Gastroesophageal sphincter (tissue), 4 donors: ENCODE measurements at places on chromosomes 5 and 9. TPM values are rescaled to one million over a fixed set of nuclear protein-coding genes. Genes with fewer than 3 reads are reported as not detected.
A peak's percentile ranks its signal among the peaks of the same experiment; 100 is the strongest.

Gene INSYN2B
- total RNA-seq, result not detected

Gene PCDHB3
- 2.1 TPM for total RNA-seq

Gene MRPL22
- total RNA-seq, result 20.6 TPM

Gene F2RL2
- 8.4 TPM for total RNA-seq

Gene BARHL1
- not detected for total RNA-seq

Gene OR1Q1
- total RNA-seq, result not detected

Gene ADAMTS2
- 14.8 TPM for total RNA-seq

DNA sequence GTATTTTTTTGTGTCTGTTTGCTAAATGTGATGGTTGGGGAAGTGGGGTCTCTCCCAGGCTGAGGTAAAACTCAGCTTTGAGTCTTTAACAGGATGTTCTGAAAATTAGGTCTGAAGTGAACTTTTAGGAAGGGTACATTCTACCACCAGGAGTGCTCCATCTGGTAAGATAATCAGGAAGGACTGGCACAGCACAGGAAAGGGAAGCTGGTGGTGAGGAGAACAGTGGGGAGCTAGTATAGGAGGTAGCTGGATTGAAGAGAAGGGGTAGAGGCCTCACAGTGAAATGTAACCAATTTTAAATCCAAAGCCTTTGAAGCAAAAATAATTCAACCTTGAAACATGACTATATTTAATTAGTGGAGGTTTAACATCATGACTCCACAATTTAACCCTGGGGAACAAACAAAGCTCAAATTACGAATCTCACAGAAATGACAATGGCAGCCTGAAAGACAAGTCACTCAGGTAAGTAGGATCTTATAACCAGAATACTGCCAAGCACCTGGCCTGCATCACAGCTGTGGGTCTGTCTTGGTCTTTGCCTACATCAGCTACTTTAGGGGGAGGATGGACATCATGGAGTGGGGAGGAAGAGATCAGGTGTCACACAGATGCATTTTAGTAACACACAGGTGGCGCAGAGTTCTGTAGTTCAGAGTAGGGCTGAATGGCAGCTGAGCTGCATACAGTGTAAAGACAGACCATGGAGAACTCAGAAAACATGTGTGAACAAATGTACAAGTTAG is 445.3 kb downstream of the DMRT2 start:
- ATAC-seq, result no peak

DNA sequence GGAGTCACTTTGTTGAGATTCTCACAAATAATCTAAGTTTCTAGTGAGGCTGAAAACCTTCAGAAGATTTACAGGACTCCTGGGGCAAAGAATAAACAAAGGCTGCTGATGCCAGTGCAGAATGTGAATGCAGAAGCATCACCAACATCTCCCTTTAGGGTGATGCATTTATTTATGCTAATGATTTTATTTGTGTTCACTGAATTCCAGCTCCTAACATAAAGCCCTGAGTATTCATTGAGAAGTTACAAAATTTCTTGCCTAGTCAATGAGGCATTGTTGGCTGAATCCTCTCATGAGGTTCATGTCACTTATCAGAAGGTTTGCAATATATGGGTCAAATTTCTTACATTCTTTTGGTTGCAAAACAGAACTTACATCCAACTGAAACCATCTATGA is 70.0 kb downstream of the GRIN3A start:
- no peak for ATAC-seq

DNA sequence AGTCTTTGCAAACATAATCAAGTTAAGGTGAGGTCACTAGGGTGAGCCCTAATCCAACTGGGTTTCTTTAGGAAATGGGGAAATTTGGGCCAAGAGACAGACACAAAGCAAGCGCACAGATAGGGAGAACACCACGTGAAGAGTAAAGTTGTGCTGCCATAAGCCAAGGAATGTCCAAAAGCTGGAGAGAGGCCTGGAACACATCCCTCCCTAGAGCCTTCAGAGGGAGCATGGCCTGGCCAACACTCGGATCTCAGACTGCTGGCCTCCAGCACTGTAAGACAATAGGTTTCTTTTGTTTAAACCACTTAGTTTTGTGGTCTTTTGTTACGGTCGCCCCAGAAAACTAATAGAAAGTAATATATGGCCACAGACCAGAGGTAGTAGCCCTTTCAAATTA is 8.1 kb upstream of the ROR2 start:
- peak; percentile 54 for ATAC-seq

DNA sequence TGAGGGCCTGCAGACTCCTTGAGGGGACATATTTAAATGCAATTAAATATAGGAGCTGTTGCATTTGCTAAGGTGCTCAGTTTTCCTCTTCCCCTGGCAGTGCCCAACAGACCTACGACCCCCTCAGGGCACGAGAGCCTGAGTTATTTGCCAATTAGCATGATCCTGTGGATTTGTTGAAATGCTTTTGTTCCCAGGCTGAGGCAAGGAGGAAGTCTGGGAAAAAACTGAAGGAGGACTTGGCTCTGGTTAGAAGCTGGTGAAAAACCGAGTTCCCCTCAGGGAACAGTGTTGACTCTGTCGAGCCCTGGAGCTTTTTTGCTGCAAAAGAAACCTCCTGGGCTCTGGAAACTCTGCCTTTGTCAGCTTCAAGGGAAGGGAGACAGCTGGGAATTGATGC is 103.6 kb upstream of the SHB start:
- no peak for ATAC-seq

GRCh38 chr5:4374866-4375265 is 765.3 kb upstream of the ADAMTS16 start:
- ATAC-seq, result no peak

DNA sequence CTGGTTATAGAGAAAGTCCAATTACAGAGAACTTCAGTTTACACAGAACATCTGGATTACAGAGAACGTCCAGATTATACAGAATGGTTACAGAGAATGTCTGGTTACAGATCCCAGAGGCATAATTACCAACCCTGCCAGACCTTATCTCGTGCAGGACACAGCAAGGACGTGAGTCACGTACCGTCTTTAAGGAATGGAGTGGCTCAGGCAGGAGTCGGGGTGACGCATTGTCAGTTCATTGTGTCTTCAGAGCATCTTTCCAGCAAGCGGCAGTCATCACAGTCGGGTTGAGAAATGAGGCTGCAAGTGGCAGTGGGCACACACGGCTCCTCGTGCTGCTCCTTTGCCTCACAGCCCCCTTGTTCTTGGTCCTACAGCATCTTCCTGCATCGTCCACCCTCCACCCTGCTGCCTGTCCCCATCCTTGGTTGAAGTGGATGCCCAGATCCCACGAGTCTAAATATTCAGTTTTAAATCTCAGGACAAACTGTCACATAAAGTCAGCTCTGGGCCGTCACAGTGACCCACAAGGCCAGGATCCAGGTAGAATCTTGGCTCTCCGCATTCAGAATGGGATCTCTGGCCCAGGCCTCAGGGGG is 30.0 kb upstream of the SLC6A19 start:
- no peak for ATAC-seq

GRCh38 chr5:112866739-112867138 is 5.7 kb downstream of the SRP19 start:
- ATAC-seq, result no peak

DNA sequence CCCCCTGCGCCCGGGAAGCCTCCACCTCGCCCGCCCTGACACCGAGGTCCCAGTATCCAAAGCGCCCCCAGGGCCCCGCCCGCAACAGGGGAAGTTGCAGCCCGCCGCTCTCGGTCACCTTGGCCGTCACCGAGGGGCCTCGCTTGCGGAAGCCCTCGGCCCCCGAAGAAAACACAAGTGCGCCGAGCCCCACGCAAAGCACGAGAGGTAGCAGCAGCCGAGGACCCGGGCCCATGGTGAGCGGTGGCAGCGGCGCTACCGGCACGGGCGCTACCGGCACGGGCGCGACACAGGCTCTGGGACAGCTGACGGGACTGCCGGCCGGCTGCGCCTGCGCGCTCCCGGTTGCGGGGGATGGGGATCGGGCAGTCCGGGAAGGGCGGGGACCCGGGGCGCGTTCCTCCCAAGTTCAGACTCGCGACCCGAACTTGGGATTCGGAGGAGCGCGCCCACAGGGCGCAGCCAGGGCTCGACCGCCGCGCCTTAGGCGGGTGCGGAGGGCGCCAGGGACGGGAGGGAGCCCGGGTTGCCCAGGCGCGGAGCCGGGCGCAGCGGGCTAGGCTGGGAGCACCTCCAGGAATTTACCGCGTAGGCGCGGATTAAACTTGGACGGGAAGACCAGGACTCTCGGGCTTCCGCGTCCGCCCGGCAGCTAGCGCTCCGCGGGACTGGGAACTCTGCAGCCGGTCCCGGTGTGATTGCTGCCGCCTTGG is at the start of gene PPIC:
Gene PPIC (minus strand): TSS at position 335 of the 713 bp plus-strand sequence. CDS start 100 bp downstream, at position 235.
- ATAC-seq, result peak; percentile 94

DNA sequence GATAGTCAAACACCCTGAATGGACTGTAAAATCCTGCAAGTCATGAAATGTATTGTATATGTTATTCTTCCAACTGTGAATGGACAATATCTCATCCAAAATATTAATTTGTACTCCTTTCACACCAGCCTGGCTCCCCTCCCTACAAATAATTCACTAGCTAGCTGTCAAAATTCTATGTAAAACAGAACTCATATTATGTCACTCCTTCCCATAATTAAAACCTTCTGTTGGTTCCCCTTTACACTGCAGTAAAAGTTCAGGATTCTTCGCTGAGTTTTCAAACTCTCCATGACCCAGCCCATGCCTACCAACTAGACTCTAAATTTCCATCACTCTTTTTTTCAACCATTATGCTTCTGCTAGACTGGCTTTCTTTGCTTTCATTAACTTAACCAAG is 857.1 kb downstream of the TAF11L14 start:
- ATAC-seq, result no peak

- ATAC-seq, result no peak
Measured at GRCh38 chr5:41787265-41787664, 83.0 kb downstream of the OXCT1 start.

DNA sequence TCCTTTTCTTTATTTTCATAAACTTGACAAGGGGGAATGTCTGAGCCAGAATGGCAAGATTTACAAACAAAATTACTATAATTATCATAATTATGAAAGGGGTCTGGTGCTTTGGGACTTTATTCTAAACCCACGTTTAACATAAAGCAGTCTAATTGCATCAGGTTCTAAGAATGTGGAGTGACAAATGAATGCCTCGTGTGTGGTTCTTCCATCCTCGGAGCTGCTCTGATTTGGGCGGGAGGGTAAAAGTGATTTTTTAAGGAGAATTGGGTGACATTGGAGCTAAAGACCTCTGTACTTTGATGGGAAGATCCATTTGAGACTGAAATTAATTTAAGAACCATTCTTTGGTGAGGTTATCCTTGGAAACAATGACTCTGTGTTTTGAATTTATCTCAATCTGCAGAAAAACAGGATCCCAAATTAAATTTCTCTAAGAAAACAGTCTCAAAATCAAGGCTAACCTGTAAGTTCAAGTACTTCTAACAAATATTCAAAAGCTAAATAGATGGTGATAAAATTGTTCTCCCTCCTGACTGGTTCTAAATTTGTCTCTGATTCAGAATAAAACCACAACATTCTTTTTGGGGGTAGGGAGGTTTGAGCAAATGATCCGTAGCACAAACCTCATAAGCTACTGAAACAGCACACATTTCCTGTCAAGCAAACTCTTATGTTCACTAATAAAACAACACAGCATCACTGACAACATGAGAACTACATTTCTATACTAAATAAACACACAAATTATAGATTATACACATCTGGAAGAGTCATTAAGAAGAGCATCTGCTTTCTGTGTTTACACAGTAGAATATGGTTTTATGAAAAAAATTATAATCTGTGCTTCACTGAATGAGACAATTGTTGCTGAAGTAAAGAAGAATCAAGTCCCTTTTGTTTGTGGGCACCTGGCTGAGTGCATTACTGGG is 85.5 kb downstream of the DCP2 start:
- ATAC-seq, result no peak

DNA sequence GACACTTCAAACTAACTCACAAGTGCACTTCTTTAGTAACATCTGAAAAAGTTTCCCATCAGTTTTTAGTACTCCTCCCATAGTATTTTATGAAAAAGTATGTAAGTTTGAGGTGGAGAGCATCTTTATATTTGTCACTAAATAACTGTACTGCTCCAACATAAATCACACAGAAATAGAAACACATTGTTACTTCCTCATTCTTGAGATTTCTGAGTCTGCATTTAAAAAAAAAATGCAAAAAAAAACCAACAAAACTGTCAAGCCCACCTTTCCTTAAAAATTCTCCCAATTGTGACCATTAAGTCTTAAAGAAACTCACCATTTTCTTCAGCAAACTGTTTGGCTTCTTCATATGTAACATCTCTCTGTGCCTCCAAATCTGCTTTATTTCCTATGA is 18.7 kb downstream of the RAB14 start:
- ATAC-seq, result no peak

DNA sequence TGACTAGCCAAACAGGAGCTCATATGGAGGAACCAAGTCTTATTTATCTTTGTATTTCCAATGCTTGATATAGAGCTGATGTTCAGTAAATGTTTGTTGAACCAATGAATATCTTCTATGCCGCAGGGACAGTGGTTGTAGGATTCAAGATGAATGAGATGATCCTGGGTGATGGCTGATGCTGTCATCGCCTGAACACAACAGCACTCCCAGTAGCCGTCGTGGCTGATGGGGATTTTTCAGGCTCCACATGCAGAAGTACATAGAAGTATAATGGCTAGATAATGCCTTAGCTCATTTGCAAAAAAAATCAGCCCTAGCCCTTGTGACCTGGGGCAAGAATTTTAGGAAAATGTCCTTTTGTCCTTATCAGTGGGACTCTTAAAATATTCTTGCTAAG is 69.0 kb upstream of the OR13F1 start:
- ATAC-seq, result no peak

- no peak for ATAC-seq
Measured at GRCh38 chr9:126591083-126591482, 22.6 kb upstream of the LMX1B start.

- no peak for ATAC-seq
Measured at GRCh38 chr9:22009506-22009867, 382 bp upstream of the CDKN2B start.

DNA sequence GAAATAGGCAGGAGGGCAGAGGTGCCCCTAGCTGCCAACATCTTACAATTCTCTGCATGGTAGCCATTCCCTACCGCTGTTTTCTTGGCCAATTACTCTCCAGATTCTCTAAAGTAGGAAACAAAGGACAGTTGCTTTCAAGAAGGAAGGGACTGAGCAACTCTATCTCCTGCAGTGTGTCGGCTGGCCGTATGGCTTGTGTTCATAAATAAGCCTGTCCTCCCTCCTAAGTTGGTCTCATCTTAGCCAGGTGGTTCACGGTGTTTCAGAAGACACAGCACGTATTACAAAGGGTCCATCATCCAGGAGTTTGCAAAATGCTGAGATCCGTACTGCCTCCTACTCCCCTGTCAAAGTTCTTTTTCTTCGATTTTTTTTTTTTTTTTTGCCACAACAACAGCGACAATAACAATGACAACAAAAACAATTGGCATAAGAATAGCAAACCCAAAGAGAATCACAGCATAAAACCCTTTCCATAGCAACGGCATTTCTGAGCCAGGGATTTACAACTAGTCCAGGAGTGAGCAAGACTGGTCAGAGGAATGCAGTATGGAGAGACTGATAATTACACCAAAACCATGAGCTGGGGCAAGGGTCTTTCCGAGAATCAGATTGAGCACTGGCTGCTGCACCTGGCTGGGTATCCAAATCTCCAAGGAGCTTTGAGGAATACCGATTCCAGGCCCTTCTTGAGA is 212.8 kb downstream of the SLIT3 start:
- no peak for ATAC-seq
